CD4-positive, alpha-beta T cell treated with Interleukin-17A for 1 hour (primary cell): ENCODE measurements at places on chromosomes 5 and 9.
A peak's percentile ranks its signal among the peaks of the same experiment; 100 is the strongest.

DNA sequence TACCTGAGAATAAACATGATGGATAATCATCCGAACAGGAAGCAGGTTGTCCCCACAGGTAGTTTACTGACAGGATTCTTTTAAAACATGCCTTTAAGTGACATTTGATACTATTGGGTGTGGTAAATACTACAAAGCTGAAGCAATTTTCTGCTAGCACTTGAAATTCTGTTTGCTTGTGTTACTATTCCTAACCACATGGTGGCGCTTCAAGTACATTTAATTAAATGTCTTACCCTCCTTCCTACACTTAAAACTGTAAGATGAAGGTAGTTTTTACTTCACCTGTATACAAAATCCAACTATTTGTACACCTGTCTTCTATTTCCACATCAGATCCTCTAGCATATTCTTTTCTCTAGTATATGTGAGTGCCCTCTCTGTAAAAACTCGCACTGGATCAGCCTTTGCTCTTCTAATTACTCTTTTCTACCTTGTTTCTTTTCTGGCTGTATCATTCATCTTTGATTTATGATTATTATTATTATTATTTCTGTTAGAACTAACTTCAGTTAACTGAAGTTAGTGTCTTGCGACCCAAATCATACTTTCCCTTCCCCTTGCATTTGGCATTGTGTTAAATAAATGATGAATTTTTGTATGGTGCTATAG lies 18.4 kb downstream of the SLC25A46 start:
- DNase-seq, result peak; percentile 63

DNA sequence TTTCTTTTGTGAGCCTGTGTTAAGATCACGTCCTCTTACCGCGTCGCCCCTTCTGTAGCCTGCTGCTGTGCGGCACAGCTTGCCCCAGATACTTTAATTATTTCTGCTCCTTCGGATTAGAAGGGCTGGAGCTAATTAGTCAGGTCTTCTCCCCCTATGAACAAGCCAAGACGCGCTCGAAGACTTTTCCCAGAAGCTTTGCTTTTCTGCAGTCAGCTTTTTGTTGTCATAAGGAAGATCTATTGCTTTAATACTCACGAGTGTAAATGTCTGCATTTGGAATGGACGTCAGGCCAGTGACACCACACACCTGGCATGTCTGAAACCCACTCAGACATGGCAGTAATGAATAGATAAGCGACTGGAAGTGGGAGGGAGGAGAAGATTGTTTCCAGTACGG lies 37.0 kb downstream of the PRUNE2 start:
- DNase-seq, result no peak

DNA sequence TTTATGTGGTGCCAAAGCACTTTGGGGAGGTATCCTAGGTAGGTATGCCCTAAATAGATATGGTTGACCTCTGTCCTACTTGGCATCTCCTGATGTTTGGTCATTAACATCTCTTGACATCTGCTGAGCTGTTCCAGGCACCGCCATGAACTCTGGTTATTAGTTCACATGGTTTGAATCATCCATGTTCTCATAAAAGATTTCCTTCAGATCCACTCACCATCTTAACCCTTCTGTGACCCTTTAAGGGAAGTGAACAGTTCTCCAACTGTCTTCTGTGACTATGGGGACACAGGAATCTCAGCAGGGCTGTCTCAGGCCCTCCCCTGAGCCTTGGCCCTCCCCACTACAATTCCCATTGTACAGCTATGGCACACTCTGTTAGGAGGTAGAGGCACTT lies 167.7 kb downstream of the CDH6 start:
- no peak for DNase-seq

DNA sequence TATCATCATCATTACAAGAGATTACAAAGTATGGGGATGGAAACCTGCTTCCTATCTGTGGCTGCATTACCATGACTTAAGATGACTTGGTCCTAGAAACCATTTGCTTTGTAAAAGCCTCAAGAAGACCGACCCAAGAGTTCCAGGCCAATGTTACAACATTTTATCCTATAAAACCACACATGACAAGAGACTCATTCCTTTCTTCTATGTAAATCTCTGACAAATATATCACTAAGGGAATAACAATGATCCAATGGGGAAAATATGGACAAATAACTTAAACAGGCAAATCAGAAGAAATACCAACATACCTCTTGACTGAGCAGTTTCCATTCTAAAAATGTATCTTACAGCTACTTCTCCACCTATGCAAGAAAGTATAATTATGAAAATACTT lies 44.3 kb upstream of the VPS13A start:
- DNase-seq, result no peak

DNA sequence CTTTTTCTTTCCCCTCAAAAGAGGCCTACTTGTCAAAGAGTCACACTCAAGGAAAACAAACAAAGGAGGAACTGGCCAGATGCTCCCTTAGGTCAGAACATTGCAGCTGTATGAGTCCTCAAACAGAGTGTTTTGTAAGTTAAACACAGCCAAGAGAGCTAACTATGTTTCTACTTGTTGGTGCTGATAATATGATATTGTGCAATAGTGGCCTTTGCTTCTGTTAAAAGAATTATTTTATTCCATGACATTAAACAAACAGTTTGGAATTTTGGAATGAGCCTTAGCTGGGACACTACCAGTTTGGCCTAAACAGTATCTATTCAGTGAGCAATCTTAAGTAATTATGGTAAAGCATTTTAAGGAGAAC lies 56.0 kb upstream of the TPD52L3 start:
- DNase-seq, result no peak

DNA sequence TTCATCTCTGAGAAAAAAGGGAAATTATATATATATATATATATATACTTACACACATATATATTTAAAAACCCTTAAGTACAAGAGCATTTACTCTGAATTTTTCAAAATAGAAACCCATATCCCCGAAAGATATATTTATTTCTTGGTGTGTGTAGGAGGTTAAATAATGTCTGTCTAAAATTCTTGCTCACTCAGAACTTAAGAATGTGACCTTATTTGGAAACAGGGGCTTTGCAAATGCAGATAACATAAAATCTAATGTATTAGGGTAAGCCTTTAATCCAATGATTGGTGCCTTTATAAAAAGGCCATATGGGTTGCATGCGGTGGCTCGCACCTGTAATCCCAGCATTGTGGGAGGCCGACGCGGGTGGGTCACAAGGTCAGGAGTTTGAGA lies 517.3 kb upstream of the TLE4 start:
- DNase-seq, result no peak

- DNase-seq, result peak; percentile 13
These were observed 120.9 kb downstream of the WNK2 start for GRCh38 chr9:93304574-93305496.

GRCh38 chr9:136389396-136389795 lies 10.6 kb downstream of the SNAPC4 start:
- no peak for DNase-seq

- no peak for DNase-seq
These were observed 24.8 kb upstream of the CTNNAL1 start for GRCh38 chr9:109037946-109038715.

- DNase-seq, result no peak
These were observed 254.5 kb downstream of the DEPDC1B start for GRCh38 chr5:60445427-60445826.

GRCh38 chr5:141915881-141916336 lies 7.8 kb upstream of the DELE1 start:
- no peak for DNase-seq

GRCh38 chr9:36914212-36914577 lies 119.9 kb downstream of the PAX5 start:
- no peak for DNase-seq

- DNase-seq, result no peak
These were observed 34.0 kb upstream of the ZNF484 start for GRCh38 chr9:92911511-92912475.

DNA sequence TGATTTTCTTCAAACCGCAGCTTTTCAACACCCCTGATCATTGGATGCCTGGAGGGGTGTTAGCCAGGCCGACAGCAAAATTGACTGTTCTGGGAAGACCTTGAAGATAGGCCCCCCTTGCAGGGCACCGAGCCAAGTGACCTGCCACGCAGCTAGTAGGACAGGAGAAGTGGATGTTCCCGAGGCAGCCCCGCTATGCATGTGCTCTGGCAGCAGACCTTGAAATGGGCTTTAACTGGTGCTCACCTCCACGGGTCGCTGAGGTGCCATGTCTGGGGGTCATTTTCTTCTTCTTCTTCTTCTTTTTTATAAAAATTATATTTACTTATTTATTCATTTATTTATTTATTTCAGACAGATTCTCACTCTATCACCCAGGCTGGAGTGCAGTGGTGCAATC lies 12.6 kb downstream of the FGF18 start:
- DNase-seq, result no peak

GRCh38 chr5:95801961-95802360 lies 20.6 kb downstream of the GLRX start:
- DNase-seq, result no peak

GRCh38 chr9:1042466-1042865 lies 7.7 kb upstream of the DMRT2 start:
- no peak for DNase-seq

- no peak for DNase-seq
These were observed 26.2 kb upstream of the SERINC5 start for GRCh38 chr5:80282054-80282453.

DNA sequence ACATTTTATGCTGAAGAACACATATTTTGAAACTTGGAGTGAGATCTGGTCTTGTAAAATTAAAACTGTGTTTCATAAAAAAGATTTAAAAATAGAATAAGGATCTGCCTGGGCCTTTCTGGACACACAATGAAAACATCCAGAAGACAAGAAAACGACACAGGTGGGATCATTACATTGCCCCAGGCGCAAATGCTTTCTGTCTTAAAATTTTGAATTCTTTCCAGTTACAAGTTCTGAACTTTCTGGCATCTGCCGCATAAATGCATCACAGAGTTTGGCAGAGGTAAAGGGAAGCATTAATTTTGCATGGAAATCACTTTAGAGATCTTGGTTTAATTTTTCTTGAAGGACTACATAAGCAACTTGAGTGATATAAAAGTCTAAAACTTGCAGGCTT lies 219.6 kb downstream of the WDR70 start:
- DNase-seq, result no peak

GRCh38 chr5:120062515-120062917 lies 401.6 kb upstream of the PRR16 start:
- DNase-seq, result no peak

- DNase-seq, result peak; percentile 30
These were observed 3.8 kb downstream of the RNF44 start for GRCh38 chr5:176533390-176533789.

- DNase-seq, result no peak
These were observed 9.1 kb downstream of the PDE6A start for GRCh38 chr5:149935431-149935901.

- DNase-seq, result no peak
These were observed 278.4 kb downstream of the ATPSCKMT start for GRCh38 chr5:9971301-9971700.

- no peak for DNase-seq
These were observed 42.1 kb upstream of the ZNF462 start for GRCh38 chr9:106820866-106821265.

DNA sequence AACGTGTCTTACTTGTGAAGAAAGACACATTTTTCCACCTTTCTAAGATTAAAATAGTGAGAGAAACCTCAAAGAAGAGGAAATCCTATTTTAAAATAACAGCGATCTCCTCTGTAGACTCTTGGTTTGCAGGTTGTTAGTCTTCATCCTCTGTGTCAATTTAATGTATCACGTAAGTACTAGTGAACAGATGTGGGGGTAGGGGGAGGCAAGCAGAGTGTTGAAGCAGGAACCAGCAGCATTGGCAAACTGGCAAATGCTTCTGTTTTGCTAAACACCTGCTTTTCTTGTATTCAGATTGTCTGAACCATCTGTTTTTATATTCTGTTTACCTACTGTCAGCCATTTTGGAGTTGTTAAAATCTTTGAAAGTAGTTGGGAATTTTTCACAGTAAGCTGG lies 159.3 kb upstream of the TLX3 start:
- no peak for DNase-seq

GRCh38 chr9:17509701-17510100 lies 69.2 kb upstream of the SH3GL2 start:
- DNase-seq, result no peak

DNA sequence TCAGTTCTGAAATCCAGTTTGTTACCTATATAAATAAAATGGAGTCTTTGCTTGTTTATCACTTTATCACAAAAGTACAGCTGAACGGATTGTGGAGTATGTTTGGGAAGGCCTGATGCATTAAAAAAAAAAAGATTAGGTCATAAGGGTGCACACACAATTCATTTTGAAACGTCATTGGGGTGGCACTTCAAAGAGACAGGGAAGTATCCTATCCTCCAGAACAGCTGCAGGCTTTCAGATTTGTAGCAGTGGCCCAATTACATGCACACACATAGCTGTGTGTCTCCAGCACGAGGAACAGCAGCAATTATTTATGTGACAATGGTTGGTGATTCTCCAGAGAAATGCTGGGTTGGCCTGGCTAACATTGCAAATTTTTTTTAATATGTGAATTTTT lies 46.8 kb upstream of the FER start:
- DNase-seq, result no peak

DNA sequence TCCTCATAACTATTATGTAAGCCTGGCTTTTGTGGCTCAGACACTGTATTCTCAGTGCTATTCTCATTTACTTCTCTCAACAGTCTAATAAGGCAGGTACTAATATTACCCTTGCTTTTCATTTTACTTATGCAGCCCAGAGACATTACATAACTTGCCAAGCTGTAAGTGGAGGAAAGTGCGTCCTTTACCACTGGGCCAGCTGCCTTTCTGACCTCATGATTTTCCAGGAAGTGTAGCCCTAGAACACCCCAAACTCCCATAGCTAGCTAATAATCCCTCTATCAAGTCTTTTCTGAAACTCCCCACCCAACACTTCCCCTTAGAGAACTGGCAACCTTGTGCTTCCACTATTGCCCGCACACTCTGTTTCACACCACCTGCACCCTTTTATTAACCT lies 192.9 kb upstream of the HMHB1 start:
- DNase-seq, result no peak

- no peak for DNase-seq
These were observed 482.7 kb upstream of the CD180 start for GRCh38 chr5:67679184-67679841.

GRCh38 chr5:133930061-133930812 lies 38.2 kb downstream of the C5orf15 start:
- peak; percentile 63 for DNase-seq

DNA sequence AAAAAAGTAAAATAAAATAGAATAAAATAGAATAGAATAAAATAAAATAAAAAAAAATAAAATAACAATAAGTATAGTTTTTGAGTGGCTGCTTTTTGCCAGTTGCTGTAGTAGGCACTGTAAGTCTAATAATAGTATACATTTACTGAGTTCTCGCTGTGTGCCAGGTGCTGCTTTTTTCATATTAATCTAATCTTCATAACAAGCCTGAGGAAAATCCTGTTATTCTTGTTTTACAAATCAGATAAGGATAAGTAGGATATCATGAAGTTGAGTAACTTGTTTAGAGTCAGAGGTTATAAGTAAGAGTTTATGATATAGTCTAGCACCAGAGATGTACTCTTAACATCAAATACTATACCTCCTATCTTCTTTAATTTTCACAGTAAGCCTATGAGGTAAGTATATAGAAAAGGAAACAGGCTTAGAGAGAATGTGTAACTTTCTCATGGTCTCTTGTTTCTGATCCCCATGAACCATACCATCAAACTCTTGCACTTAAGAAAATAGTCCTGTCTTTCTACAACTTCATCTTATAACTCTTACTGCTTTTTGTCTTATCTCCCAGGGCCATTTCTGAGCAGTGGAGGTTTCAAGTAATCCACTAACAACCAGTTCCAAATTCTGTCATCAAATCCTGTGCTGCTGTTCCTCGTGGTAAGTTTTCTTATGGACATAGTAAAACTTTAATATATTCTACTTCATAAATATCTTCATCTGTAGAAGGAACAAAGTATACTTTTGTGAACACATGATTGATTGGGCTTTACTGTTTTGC lies 18.7 kb downstream of the RMI1 start:
- no peak for DNase-seq

- no peak for DNase-seq
These were observed 235.0 kb downstream of the GOLPH3 start for GRCh38 chr5:31939151-31939550.
